ENCODE measurements at places on chromosomes 2 and 18.

- DNase-seq: no peak
These were observed 144.4 kb upstream of the RNF152 start for GRCh38 chr18:62037012-62037742.

DNA sequence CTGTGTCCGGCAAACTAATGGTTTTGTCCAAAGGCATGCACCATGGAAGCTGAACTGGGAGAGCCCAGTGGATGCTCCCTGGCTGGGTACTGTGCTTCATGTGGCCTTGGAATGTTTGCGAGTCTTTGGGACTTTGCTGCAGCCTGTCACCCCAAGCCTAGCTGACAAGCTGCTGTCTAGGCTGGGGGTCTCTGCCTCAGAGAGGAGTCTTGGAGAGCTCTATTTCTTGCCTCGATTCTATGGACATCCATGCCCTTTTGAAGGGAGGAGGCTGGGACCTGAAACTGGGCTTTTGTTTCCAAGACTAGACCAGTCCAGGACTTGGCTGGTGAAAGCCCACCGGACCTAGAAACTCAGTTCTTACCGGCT is 1.7 kb downstream of the MARS2 start:
- no peak for DNase-seq

- peak; percentile 99 for DNase-seq
These were observed at the start of gene PPM1B for GRCh38 chr2:44168681-44169154. Gene PPM1B, plus strand, starts transcription at chr2:44168875. Its CDS starts 32,325 bp downstream, at chr2:44201200.

DNA sequence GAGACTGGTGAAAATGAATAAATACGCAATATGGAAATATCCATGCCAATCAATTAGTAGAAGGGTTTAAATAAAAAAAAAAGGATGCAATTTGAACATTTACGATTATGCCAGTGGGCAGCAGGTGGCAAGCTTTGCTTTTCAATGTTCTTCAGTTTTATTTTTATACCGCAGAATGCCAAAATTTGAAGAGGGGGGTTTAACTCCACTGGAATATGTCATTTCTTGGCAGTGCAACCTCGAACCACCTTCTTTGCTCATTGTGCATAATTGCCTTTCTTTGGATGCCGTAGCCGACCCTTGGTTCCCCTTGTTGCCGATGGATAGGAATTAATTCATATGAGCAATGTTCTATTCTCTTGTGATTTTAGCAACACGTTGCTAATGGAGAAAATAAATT is 88.0 kb downstream of the LTBP1 start:
- DNase-seq: no peak

- DNase-seq: no peak
These were observed at the start of gene CTLA4 for GRCh38 chr2:203867561-203868200. Gene CTLA4, plus strand, starts transcription at chr2:203867771. Its CDS starts 172 bp downstream, at chr2:203867943.

DNA sequence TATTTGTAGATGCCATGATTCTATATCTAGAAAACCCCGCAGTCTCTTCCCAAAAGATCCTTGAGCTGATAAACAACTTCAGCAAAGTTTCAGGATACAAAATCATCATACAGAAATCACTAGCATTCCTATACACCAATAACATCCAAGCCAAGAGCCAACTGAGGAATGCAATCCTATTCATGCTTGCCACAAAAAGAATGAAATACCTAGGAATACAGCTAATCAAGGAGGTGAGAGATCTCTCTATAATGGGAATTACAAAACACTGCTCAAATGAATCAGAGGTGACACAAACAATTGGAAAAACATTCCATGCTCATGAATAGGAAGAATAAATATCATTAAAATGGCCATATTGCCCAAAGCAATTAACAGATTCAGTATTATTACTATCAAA is 551.4 kb upstream of the SLC39A10 start:
- DNase-seq: no peak

DNA sequence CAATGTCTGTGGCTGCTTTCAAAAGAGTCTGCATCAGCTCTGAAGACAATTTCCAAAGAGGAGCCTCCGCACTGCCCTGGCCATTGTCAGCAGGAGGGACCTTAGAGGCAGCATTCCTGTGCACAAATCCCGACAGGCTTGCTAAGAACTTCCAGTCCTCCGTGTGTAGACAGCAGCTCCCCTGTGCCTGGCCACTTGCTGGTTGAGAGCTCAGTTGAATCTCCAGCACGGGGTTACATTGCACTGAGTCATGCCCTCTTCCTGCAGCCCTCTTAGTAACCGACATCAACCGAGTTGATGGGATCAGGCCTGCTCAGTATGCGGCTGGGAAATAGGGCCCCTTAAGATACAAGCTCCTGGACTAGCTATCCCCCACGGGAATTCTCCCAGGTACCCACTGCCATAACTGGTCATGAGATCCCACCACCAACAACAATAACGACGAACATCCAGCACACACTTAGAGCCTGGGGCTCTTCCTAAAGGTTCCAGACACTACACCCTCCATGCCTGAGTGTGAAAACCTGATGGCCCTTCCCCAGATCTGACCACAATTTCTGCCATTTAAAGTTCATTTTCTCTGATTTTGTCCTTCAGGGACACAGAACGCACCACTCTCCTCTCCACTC is 12.0 kb downstream of the ATP6V1B1 start:
- no peak for DNase-seq

GRCh38 chr2:30300456-30301221 is 69.3 kb downstream of the LBH start:
- no peak for DNase-seq
